ENCODE measurements at places on chromosomes 4 and X.

GRCh38 chr4:67765401-67765800 is 11.2 kb upstream of the GNRHR start:
- no peak for DNase-seq

- no peak for DNase-seq
These were observed 115.9 kb upstream of the PNPLA4 start for GRCh38 chrX:8043121-8043520.

DNA sequence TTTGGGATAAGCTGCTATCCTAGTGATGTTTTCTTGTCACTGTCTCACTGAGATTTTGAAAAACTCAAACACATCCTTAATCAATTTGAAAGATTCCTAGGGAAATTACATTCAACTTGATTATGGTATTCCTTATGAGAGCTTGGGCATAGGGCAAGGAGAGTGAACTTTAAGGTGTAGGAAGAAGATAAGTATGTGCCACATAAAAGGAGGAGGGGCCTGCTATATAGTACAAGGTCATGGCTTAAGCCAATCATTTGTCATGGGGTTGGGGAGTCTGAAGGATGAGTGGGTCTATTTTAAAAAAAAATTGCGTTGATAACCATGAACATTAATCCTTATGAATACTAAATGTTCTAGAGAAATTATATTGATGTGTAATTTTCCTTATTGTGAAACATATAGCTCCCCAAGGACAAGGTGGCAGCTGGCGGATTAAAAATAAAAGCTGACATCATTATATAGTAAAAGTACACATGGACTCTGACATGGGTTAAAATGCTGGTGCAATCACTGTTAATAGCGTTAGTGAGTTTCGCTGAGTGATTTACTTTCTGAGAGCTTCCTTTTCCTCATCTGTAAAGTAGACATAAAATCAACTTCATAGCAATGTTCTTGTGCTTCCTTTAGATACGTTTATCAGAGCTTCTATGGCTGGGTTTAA is 17.4 kb downstream of the GALNT7 start:
- DNase-seq, result no peak

- DNase-seq, result no peak
These were observed 28.3 kb upstream of the PPP4R3C start for GRCh38 chrX:27491397-27491796.

- no peak for DNase-seq
These were observed 48.0 kb downstream of the SLC25A5 start for GRCh38 chrX:119516157-119516702.

GRCh38 chrX:118558926-118559325 is 63.3 kb downstream of the DOCK11 start:
- no peak for DNase-seq

GRCh38 chrX:9829308-9830267 is 43.4 kb downstream of the SHROOM2 start:
- no peak for DNase-seq

GRCh38 chrX:49278081-49278480 is 8.5 kb downstream of the PPP1R3F start:
- no peak for DNase-seq

GRCh38 chrX:3699821-3700381 is 13.5 kb downstream of the PRKX start:
- no peak for DNase-seq

DNA sequence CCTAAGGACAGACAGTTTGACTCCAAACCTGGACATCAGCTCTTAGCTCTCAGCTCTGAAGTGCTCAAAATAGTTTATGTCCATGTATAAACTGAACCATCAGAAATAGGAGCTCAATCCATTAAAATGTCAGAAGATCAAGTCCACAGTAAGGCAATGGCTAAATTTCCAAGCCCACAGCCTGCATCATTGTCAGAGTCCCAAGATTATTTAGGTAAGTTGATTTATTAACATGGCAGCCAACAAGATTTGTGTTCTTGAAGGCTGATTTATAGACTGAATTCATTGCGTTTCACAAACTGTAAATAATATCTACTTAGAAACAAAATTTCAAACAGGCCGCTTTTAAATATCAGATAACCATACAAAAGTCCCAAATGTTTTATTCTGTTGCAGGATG is 286.5 kb upstream of the ADGRL3 start:
- DNase-seq, result no peak

DNA sequence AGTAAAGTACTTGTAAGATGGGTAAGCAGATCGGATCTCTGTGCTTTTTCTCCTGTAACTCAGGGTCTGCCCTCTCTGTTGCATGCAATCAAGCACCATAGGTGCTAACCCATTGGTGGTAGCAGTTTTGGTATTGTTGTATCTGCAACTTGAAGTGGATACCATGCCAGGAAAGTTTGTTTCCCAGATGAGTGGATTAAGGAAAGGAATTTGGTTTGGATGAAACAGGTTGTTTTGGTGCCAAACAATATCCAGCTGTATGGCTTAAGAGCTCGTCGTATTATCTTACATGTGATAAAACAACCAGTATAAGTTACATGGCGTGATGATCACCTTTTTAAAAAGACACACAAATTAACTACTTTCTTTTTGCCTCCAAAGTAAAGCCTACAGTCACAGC is 280.9 kb upstream of the TENM3 start:
- DNase-seq, result no peak

- DNase-seq, result no peak
These were observed 65.3 kb downstream of the HPRT1 start for GRCh38 chrX:134525086-134525792.

GRCh38 chr4:10866666-10867065 is 182.1 kb upstream of the CLNK start:
- DNase-seq, result no peak

GRCh38 chr4:4659871-4660651 is 118.2 kb upstream of the STX18 start:
- no peak for DNase-seq

DNA sequence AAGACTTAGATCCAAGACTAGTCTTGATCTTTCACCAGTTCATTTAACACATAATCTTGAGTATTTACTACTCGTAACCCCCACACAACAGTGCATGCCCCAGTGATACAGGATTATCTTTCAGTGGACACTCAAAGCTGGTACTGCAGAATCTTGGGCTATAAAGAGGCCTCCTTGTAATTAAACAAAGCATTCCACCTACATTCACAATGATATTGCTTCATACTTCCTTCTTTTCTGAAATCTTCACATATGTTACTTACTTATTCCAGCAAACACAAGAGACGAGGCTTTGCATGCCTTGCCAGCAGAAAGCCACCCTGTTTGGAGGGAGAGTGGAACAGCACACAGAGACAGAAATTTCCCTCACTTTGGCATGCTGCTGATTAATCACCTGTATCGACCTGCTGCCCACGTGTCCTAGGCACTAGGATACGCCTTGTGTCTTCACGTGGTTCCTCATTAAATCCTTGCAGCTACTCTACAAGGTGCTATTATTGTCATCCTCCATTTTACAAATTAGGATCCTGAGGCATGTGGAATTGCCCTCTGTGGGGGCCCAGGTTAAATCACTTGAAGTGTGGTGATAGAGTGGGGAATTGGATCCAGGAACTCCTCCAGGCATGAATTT is 77.3 kb downstream of the FAM184B start:
- DNase-seq, result no peak

GRCh38 chrX:136725441-136726104 is 55.2 kb downstream of the ARHGEF6 start:
- DNase-seq, result no peak

GRCh38 chrX:84188320-84188834 is 378 bp upstream of the RPS6KA6 start:
- DNase-seq, result no peak

GRCh38 chr4:105780176-105780575 is 71.6 kb downstream of the GSTCD start:
- DNase-seq, result no peak

DNA sequence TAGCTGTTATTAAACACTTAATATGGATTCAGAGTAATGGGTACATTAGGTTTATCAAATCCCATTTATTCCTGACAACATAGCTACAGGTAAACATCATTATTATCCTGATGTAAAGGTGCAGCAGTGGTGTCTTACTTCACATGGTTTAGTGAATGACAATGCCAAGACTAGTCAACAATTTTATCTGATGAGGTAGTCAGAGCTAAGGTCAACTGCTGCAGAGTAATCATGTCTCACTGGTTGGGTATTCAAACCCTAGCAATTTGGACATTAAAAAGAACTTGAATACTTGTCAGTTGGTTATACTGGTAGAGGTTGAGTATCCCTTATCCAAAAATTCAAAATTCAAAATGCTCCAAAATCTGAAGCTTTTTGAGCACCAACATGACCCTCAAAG is 117.6 kb downstream of the MAB21L2 start:
- DNase-seq, result no peak

DNA sequence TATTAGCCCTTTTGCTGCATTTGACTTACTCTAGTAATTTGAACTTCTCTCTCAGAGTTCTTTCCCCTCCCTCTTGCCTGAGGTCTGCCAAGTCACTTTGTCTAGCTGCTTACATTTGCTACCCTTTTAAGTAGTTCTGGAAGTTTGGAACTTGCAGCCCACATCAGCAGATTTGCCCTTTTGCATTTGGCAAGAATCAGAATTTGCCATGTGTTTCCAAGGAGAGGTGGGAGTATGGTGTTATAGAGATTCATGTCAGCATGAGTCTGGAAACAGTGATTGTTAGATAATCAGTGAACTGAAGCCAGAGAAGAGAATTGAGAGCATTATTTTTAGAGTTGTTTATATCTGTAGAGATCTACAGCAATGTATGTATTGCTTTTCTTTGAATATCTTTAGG is 52.1 kb downstream of the KLHL34 start:
- DNase-seq, result no peak

GRCh38 chr4:134160211-134160610 is 41.4 kb downstream of the PABPC4L start:
- DNase-seq, result no peak

GRCh38 chr4:104532677-104533076 is 38.0 kb upstream of the CXXC4 start:
- no peak for DNase-seq

Measured in stimulated activated CD8-positive, alpha-beta memory T cell treated with anti-CD3 and anti-CD28 coated beads, Interleukin-4, amount 100 ng/mL, for 4 hours (primary cell).